ENCODE measurements at places on chromosomes 5 and 9. TPM values are rescaled to one million over a fixed set of nuclear protein-coding genes. Genes with fewer than 3 reads are reported as not detected.

The ADGRD2 gene
- polyA plus RNA-seq, result not detected

The PCDHB14 gene
- polyA plus RNA-seq, result 1.4 TPM

The ADGRV1 gene
- 0.33 TPM for polyA plus RNA-seq

The FOXD4L3 gene
- not detected for polyA plus RNA-seq

The WWC1 gene
- 4.8 TPM for polyA plus RNA-seq

The BNC2 gene
- polyA plus RNA-seq, result 3.9 TPM

The STOM gene
- polyA plus RNA-seq, result 194 TPM

The EPB41L4B gene
- polyA plus RNA-seq, result 34.7 TPM

The PCA3 gene
- not detected for polyA plus RNA-seq

The OXCT1 gene
- polyA plus RNA-seq, result 29.8 TPM

The WDR38 gene
- polyA plus RNA-seq, result not detected

The SPINK1 gene
- polyA plus RNA-seq, result 136 TPM

The MCC gene
- polyA plus RNA-seq, result 2.2 TPM

The LEAP2 gene
- polyA plus RNA-seq, result 0.68 TPM

The PRELID1 gene
- 94.6 TPM for polyA plus RNA-seq

The BAAT gene
- 0.32 TPM for polyA plus RNA-seq

The SUSD3 gene
- polyA plus RNA-seq, result 4.8 TPM

The ARID3C gene
- not detected for polyA plus RNA-seq

The ZCCHC9 gene
- polyA plus RNA-seq, result 45.2 TPM

The CCDC127 gene
- 1.7 TPM for polyA plus RNA-seq

The DOCK8 gene
- 6.9 TPM for polyA plus RNA-seq

The NMRK1 gene
- polyA plus RNA-seq, result 43.4 TPM

The ZDHHC11B gene
- 4.4 TPM for polyA plus RNA-seq

The NUP188 gene
- 20.9 TPM for polyA plus RNA-seq

The STK10 gene
- 19.9 TPM for polyA plus RNA-seq
